ENCODE measurements at places on chromosomes 5 and 9. TPM values are rescaled to one million over a fixed set of nuclear protein-coding genes. Genes with fewer than 3 reads are reported as not detected.

DNA sequence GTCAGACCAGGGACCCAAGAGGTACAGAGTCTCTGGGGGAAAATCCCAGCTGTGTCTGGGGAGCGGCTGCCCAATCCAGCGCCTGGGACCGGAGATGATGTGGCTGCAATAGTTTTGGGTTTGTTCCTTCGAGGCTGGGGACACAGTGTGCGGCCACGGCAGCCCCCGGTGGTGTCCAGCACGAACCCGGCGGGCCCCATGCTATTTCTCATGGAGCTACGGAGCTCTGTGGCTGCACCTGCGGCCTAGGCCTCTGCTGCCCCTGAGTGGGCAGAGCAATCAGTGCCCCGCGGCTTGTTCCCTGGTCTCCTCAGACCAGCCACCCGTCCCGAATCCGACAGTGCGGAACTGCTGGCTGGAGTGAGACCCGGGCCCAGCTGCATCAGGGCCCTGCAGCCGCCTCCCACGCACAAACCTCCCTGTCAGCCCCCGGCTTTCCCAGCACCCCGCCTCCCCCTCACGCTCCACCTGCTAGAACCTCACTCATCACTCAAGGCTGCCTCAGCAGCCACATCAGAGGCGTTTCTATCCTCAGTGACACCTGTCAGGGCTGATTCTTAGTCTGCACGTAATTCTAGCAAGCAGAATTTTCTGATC, 29.0 kb downstream of the SARDH start:
- no peak for DNase-seq

GRCh38 chr9:97880336-97880735, 27.3 kb downstream of the FOXE1 start:
- DNase-seq: no peak

DNA sequence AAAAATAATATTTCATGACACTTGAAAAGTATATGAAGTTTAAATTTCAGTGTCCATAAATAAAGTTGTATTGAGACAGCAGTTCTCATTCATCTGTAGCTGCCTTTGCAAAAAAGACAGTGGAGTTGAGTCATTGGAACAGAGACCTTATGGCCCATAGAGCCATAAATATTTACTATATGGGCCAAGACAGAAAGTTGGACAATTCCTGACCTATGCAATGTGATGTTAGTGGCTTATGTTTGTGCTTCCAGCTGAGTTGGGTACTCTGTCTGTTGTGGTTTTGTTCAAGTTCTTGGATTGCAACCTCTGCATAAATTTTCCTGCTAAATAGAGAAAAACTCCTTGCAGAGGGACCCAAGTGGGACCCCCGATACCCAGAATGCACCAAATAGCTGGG, 69.8 kb downstream of the KCNIP1 start:
- no peak for DNase-seq

The TAF11L3 gene
- not detected for polyA plus RNA-seq

DNA sequence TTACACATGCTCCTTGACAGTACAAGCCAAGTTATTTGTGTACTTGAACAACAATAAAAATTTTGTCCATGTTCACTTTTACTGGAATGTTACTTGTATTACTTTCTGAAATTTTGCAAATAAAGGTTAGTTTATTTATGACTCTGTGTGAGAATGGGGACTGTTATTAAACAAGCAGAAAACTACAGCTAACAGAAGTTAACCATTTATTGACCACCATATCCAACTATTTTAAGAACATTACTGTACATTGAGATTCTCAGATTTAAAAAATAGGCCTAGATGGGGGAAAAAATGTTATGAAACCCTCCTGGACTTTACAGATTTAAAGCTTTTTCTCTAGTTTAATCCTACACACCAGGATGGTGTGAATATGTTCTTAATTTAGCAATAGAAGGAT, 1.8 kb downstream of the SLC25A51 start:
- DNase-seq: no peak

GRCh38 chr9:130333712-130334062, 68.1 kb downstream of the HMCN2 start:
- DNase-seq: no peak

GRCh38 chr9:14881006-14881405, 29.2 kb downstream of the FREM1 start:
- DNase-seq: no peak

GRCh38 chr9:38195737-38196161, 126.7 kb upstream of the SHB start:
- DNase-seq: peak; percentile 8

The FAM221B gene
- 0.10 TPM for polyA plus RNA-seq

- no peak for DNase-seq
Measured at GRCh38 chr5:41863871-41864486, 6.2 kb downstream of the OXCT1 start.

GRCh38 chr5:134110382-134110781, 4.1 kb upstream of the TCF7 start:
- DNase-seq: no peak
